Right forelimb (tissue), 1 donor: ENCODE measurements at places on chromosomes 2 and 18.

GRCh38 chr18:48279312-48279711 is 129.9 kb downstream of the ZBTB7C start:
- no peak for DNase-seq

DNA sequence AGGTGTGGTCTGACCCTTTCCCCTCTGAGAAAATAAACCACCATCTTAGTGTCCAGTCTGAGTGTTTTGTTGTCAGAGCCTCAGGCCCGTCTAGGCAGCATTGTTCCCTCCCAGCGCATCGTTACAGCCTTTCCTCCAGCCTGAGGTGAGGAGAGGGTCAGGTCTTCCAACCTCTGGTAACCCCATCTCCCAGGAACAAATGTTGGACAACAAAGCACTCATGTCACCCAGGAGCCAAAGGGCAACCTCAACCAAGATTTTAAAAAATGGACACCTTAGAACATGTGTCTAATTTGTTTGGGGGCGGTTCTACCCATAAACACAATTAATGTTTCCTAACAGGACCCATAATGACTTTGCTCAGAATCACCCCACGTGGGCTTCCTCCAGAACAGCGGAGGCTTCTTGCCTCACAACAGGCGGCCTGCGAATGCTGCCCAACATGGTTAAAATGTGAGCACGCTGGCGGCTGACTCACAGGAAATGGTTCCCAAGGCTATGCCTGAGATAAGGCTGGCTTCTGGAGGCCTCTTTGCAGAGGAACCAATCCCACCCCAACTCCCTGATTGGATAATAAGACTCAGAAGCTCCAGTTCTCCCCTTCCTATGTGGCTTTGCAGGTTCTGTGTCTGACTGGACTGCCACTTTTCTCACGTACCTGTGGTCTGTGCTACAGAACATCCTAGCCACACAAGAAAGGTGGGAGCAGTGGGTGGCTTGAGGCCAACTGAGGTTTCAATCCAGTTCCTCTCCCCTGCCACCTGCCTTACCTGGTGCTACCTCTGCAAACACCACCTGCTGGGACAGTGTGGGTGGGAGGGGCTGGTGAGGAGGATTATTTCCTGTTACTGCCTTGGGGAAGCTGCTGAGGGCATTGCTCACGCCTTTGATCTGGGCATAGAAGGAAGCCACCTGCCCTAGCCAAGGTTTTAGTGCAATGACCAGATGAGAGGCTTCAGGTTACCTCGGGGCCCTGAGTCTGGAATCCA is 108.8 kb downstream of the B3GNT2 start:
- DNase-seq, result no peak

DNA sequence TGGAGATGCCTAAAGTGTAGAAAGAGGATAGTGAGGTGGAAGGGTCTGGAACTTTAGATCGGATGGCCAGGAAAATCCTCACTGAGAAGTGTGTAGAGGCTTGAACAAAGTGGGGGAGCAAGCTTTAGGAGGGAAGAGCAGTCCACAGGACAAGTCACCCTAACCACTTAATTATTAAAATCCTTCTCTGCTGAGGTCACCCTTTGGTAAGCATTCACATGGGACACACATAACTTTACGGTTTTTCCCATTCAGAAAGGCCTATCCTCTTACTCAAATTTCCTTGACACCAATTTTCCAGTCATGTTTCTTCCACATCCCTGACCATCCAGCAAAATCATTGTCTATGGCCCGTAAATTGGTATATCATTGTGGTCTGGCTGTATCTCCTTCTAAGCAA is 31.0 kb upstream of the ZEB2 start:
- no peak for DNase-seq

DNA sequence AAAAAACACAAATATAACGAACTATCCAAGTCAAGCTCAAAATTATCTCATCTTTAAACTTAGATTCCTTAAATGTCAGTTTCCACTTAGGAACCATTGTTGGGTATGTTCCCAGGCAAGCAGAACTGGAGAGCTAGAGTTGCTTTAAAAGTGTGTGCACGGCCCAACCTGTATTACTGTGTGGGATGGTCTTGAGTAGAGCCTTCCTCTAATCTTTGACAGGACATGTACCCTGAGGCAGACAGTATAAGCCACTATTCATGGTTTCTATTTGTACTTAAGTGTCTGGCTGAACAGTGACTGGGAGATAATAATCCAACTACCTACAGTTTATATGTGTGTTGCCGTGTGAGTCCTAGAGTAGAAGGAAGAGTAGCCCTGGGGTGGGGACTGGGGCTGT is 239.7 kb downstream of the GPD2 start:
- DNase-seq, result no peak

DNA sequence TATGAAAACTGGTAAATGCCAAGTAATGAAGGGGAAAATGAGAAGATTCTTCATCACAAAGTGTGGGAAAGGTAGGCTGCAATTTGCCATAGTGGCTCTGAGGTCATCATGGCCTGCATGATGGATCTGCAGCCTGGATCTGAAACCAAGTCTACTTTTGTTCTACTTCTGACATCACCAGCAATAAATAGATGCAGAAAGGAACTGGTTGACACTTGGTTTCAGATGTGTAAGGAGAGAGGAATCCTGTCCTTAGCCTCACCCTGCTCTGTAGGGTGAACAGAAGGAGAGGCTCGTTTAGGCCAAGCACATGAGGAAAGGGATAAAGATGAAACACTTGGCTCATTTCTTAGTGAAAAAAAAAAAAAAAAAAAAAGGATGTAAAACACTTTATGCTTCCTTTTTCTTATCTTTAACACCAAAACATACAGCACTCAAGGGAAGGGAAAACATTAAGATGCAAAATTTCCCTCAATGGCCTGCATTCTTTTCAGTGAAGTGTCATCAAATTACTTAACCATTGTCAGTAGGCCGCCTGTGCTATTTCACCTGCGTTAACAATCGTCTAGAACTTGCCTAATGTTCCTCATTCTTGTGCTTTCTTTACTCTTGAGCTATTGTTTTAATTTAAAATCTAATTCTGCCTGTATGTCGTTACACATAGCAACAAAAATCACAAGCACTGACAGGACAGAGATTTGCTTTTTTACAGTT is 3.9 kb downstream of the NEB start:
- DNase-seq, result no peak

DNA sequence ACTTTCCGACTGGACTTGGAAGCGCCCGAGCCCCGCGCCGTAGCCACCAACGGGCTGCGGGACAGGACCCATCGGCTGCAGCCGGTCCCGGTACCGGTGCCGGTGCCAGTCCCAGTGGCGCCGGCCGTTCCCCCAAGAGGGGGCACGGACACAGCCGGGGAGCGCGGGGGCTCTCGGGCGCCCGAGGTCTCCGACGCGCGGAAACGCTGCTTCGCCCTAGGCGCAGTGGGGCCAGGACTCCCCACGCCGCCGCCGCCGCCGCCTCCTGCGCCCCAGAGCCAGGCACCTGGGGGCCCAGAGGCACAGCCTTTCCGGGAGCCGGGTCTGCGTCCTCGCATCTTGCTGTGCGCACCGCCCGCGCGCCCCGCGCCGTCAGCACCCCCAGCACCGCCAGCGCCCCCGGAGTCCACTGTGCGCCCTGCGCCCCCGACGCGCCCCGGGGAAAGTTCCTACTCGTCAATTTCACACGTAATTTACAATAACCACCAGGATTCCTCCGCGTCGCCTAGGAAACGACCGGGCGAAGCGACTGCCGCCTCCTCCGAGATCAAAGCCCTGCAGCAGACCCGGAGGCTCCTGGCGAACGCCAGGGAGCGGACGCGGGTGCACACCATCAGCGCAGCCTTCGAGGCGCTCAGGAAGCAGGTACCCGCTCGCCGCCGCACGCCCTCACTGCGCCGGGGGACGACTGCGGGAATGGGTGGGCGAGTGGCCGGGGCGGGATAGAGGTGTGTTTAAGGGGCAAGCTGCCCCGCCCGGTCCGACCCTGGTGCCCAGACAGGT is 713 bp downstream of the ATOH8 start:
- DNase-seq, result peak; percentile 71

- DNase-seq, result no peak
Measured at GRCh38 chr2:181546086-181546485, 88.9 kb downstream of the ITGA4 start.

DNA sequence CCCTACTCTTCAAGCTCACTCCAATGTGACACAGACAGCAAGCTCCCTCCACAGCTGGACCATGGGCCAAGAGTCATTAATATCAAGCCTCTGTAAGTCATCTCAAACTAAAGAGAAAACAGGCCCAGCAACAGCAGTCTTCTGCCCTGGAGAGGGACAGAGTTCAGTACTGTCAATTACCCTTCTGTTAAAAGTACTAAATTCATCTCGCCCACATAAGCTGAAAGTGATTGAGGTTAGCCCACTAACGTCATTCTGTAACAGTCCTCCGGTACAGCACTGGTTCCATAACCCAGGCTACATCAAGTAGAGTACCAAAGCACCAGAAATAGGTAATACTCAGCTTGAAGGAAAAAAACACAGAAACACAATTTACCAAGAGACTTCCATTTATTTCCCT is 25.9 kb downstream of the THADA start:
- DNase-seq, result no peak

DNA sequence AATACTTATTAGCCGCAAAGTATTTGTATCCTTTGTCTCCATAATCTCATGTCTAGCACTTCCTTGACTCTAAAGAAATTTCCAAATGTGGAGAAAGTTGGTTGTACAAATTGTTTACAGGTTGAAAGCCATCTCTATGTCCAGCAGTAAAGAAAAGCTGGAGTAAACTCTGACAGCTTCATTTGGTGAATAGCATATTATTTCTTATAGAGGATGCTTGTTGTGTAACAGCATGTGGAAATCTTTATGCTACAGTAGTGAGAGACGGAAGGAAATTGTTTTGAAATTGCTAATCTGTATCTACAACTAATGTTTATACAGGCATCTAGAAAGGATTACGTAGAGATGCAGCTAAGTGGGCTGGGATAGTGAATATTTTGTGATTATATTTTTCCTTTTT is 78.5 kb downstream of the UGGT1 start:
- DNase-seq, result no peak

DNA sequence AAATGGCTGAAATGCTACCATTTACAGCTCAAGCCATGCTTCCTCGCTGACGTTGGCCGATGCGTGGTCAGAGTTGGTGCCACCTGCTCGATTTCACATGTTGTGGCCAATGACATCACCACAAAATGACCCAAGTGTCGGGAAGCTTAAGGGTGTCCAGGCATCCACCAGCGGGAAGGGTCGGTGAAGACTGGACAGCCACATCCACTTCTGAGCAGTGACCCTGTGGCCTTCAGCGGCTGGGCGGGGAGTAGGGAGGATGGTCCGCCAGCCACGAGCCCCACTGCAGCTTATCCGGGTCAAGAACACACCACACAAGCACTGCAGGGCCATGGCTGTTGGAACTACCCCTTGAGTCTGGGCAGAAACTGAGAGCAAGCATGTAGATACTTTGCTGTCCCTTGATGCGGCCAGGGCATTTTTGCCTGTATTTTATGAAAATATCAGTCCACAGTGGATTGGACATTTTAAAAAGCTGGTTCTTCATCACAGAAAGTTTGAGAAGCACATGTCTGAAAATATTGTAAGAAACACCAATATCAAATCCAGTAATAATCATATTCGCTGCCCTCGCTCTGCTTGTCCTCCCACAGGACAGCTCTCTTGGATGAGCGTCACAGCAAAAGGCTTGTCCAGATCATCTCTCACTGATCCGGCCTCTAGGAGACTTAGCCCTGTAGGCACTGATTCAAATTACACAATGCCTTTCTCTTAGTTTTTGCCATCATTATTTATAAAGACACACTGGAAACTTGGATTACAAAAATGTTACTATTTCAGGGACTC is 174.0 kb downstream of the TWIST2 start:
- DNase-seq, result peak; percentile 21

DNA sequence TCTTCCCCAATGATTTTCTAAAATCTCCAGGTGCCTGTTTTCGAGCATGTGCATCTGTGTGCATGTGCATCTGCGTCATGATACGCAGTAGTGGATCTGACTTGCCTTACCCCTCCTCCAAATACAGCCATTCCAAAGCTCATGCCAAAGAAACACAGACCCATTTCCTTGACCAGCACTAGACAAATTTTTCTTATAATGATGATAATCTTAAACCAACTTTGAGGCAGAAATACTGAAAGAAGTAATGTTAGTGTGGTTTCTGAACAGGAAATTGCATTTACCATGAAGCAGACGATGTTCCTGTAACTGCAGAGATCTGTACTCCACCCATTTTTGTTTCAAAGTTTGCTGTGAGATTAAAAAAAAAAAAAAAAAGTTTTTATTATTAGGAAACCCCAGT is 25.6 kb downstream of the CYTIP start:
- no peak for DNase-seq

DNA sequence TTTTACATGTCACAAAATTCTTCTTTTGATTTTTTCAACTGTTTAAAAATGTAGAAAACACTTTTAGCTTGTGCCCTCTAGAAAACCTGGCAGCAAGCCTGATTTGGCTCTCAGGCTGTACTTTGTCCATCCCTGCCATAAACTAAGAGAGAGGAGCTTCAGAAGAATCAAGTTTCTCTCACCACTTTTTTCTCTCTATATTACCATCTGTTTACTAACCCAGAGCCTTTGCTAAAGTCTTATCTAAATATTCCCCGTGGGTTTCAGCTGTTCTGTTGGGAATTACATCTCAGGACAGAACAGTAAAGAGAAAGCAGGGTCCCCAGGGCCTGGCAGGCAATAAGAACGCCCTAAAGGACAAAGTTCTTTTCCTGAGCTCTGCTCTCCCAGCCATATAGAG is 409.1 kb upstream of the CRIM1 start:
- DNase-seq, result no peak

DNA sequence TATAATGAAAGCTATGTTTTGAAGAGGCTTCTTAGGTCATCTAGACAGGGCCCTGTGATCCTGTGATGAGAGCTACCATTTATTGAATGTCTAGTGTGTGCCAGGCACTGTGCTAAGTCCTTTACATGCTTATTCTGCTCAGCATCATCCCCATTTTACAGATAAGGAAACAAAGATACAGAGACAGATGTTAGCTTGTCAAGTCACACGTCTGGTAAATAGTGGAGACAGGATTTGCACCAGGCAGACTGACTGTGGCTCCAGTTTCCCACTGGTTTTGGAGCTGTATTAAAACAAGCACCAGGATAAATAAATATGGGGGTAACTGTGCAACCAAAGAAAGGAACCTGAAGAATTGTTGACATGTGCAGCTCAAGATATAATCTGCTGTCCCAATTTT is 19.2 kb upstream of the EML6 start:
- DNase-seq, result no peak

DNA sequence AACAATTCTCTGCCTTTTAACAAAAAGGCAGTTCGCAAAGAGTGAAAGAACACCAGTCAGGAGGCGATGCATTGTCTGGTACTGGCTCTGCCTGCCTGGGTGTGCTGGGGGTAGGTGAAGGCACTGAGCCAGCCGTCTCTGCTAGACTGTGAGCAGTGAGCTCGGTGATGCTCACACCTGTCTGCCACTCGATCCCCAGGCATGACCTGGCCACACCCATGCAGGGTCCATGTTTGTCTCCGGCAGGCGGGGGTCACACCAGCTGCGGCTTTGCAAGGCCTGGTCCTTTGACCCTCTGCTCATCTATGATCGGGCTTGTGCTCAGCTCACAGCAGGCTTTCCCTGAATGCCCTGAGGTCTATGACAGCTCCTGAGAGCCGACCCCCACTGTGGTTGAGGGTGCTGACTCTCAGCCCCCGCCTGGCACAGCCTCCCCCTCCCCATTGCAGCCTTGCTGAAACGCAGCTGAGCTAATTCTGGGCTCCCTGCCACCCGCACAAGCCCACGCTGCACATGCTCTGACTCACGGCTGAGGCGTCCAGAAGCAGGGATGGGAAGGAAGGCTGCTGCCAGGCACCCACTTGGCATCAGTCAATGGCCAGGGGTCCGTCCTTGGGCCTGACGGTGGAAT is 23.7 kb downstream of the CRACDL start:
- DNase-seq, result peak; percentile 74
